ENCODE measurements at places on chromosomes 7 and 10.

DNA sequence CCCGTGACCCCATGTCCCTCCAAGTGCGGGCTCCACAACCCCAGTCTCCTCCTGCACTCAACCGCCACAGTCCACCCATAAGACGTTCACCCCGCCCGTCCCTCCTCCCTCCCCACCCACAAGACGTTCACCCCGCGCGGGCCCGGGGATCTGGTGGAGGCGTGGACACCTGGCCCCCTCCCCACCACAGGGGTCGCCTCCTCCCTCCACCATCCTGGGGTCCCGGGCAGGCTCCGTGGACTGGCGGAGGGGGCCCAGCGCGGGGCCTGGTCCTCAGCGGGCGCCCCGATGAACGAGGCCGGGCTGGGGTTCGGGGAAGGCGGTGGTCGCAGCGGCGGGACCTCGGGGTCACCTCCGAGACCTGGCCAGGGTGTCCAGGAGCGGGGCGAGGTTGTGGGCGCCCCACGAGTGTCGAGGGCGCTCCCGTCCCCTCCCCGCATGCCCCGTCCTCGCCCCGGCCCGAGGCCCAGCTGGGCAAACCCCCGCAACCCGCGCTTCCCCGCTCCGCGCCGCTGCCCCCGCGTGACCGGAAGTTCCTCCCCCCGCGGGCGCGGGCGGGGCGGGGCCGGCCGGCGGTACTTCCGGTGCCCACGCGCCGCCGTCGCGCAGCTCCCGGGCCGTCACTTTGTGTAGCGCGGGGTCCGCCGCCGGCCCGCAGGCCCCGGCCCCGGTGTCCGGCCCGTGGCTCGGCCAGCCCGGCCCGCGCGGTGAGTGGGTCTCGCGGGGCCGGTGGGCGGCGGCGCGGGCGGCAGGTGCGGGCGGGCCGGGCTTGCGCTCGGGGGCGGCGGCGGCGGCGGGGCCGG lies at the start of gene ZNF316:
Gene ZNF316, plus strand, starts transcription at position 578 of the 803 bp plus-strand sequence. CDS start 5,092 bp downstream, outside the sequence.
- DNase-seq = no peak

GRCh38 chr10:113450906-113451305 lies 101.9 kb upstream of the HABP2 start:
- DNase-seq = no peak

DNA sequence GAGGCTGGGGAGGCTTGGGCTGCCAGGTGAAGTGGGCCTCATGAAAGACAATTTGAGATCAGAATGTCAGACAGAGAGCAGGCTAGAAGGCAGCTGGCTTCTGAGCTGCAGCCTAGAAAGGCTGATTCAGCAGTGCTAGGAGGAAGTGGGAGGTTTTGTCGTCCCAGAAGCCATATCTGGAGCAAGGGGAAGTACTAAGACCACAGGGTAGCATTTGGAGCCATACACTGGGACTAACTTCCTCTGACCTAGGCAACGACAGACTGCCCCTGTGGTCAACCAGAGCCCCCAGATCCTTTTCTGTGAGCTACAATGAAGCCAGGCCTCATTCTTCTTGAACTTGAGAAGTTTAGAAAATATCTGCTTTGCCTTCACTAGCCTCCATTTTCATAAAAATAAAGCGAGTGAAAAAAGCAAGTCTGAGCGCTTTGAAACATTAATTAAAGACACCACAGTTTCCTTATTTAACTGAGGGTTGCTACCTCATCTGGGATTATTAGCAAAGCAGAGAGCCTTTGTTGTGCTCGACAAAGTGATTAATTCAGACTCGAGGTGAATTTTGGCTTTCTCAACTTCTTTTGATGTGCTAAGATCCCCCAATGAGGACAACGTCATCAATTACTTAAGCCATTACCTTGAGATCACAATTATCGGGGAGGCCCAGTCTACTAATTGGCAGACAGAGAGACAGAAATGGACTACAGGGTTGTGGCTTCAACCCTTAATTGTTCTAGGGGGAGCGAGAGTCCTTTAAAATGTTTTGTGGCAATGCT lies 26.6 kb downstream of the TBXAS1 start:
- DNase-seq = no peak

GRCh38 chr7:34759477-34760125 lies 101.6 kb downstream of the NPSR1 start:
- peak; percentile 46 for DNase-seq

- DNase-seq = no peak
These were observed 125.3 kb downstream of the NEURL1 start for GRCh38 chr10:103618575-103619423.

GRCh38 chr7:82156893-82157292 lies 286.7 kb downstream of the CACNA2D1 start:
- DNase-seq = no peak

DNA sequence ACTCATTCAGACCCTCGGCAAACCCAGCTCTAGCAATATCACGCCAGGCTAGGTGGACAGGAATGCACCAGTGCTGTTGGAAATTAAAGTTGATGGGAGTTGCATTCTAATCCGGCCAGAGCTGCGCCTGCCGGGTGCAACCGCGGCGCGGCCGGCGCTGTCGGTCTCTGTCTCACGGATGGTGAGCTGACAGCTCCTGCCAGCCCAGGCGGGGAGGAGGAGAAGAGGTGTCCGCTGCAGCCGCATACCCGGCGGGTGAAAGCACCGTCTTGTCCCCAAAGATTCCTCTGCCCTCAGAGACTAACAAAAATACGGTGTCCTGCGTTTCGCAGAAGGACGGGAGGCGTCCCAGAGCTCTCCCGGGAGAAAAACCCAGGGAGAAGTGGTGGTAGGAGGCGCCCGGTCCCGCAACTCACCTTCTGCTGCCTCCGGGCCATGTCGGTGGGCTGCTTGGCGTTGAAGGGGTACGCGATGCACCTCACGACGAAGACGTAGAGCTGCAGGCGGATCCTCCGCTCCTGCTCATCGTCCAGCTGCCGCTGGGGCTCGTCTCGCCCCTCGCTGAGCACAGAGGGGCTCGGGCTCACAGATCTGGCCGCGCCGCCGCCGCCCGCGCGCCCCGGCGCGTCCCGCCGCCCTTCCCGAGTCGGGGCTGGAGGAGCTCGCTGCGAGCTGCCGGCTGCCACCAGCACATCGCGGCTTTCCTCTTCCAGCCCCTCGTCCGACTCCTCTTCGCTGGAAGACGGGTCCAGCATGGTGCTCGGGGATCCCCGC lies 490 bp downstream of the CADPS2 start:
- DNase-seq = peak; percentile 51

GRCh38 chr7:47038621-47039020 lies 543.3 kb downstream of the TNS3 start:
- DNase-seq = no peak

All from brain microvascular endothelial cell (primary cell).